ENCODE measurements at places on chromosomes 3 and 15. TPM values are rescaled to one million over a fixed set of nuclear protein-coding genes. Genes with fewer than 3 reads are reported as not detected.

The PLSCR5 gene
- total RNA-seq: not detected

DNA sequence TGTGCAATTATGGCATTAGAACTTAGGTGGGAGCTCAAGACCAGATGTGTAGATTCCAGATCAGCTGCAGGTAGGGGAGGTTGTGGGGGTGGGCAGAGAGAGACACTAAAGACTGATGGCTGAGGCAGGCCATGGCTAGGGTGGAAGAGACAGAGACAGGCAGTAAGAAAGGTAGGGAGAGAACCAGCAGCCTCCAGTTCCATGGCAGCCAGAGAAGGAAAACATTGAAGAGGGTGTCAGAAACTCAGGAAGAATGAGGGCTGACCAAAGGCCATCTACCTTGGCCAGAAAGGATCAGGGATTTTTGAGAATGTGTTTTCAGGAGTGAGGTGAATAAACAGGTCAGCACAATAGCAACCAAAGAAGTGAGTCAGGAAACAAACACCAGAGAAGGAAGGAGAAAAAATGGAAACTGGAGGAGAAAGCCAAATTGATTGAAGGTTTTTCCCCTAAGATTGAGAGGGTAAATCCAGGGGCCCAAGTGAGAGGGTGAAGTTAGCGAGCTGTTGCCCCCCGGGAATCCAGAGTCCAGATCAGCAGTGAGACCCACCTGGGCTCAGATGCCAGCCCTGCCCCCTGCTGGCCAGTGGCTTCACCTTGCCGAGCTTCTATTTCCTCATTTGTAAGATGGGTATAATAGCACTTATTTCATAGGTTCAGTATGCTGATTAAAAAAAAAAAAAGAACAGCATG lies 41.0 kb downstream of the ABHD2 start:
- DNase-seq: peak; percentile 51
- no peak overlapping the region for H3K27ac ChIP-seq
- H3K36me3 ChIP-seq: no peaks in the 10 kb centered on the region
- no peak overlapping the region for H3K4me3 ChIP-seq
- H3K27me3 ChIP-seq: peaks cover 1% of the 10 kb centered on the region

GRCh38 chr3:174951034-174951433 lies 91.9 kb downstream of the NAALADL2 start:
- H3K4me1 ChIP-seq: no peaks in the 10 kb centered on the region
- H3K27ac ChIP-seq: no peak overlapping the region
- H3K27me3 ChIP-seq: no peaks in the 10 kb centered on the region
- no peaks in the 10 kb centered on the region for H3K36me3 ChIP-seq

The ZBTB11 gene
- 13.0 TPM for total RNA-seq

- H3K27me3 ChIP-seq: peaks cover 10% of the 10 kb centered on the region
- no peak for DNase-seq
- H3K27ac ChIP-seq: no peak overlapping the region
- no peak overlapping the region for H3K4me3 ChIP-seq
- H3K36me3 ChIP-seq: no peaks in the 10 kb centered on the region
Observed at GRCh38 chr3:53144862-53145712, 14.9 kb upstream of the RFT1 start.

DNA sequence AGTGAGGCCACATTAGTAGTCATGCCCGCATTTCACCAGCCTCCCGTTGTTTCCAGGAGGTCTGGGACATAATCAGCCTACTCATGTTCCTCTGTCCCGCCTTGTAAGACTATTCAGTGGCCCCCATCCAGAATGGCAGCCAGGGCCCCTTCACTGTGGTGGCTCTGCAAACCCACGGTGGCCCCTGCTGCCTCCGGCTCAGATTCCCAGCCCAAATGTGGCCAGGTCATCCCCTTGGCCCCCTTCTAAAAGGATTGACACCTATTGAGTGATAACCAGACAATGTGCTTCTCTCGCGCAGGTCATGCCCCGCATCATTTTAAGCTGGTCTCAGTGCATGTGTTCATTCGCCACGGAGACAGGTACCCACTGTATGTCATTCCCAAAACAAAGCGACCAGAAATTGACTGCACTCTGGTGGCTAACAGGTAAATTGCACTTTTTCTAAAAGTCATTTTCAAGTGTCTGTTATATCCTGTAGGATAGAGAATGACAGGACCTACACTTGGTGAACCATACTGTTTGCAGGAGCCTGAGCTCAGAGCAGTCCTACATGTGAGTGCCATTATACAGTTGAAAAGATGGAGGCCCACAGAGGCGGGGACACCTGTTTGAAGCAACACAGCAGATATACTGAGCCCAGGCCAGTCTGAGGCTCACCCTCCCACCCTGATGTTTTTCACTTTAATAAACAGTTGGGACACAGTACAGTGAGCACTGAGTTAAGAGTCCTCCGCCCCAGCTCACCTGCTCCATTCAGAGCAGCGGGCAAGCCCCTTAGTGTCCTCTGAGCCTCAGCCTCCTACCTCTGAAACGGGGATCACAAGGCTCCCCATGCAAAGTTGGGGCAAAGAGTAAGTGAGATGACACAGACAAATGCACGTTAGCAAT lies 47.7 kb downstream of the PXYLP1 start:
- no peak for DNase-seq
- peaks cover 13% of the 10 kb centered on the region for H3K36me3 ChIP-seq
- peaks cover 9% of the 10 kb centered on the region for H3K27me3 ChIP-seq
- H3K4me1 ChIP-seq: peaks cover 18% of the 10 kb centered on the region

GRCh38 chr3:195803289-195803908 lies 8.3 kb downstream of the MUC4 start:
- DNase-seq: no peak
- no peak overlapping the region for H3K4me3 ChIP-seq
- no peaks in the 10 kb centered on the region for H3K36me3 ChIP-seq
- peaks cover 16% of the 10 kb centered on the region for H3K27me3 ChIP-seq

The PAQR5 gene
- 0.15 TPM for total RNA-seq

DNA sequence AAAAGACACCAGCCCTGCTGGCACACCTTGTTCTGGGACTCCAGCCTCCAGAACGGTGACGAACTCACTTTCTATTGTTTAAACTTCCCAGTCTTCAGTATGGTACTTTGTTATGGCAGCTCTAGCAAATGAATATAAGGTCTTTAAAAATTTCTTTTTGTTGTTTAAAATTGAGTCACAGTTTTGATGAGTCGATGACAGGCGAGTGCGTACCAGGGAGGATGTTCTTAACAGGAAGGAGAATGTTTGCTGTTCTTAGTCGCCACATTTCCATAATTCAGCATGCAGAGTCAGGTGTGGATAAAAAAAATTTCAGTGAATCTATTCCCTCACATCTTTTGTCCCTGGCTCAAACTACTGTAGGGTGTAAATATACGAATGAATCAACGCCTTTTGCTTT lies 12.4 kb downstream of the DNASE1L3 start:
- H3K4me1 ChIP-seq: peaks cover 32% of the 10 kb centered on the region

GRCh38 chr15:27767918-27768640 lies 331.0 kb downstream of the OCA2 start:
- no peak overlapping the region for H3K27ac ChIP-seq
- peaks cover 12% of the 10 kb centered on the region for H3K4me1 ChIP-seq
- H3K27me3 ChIP-seq: peaks cover 5% of the 10 kb centered on the region
- no peaks in the 10 kb centered on the region for H3K36me3 ChIP-seq

The OSBPL10 gene
- total RNA-seq: 61.0 TPM

DNA sequence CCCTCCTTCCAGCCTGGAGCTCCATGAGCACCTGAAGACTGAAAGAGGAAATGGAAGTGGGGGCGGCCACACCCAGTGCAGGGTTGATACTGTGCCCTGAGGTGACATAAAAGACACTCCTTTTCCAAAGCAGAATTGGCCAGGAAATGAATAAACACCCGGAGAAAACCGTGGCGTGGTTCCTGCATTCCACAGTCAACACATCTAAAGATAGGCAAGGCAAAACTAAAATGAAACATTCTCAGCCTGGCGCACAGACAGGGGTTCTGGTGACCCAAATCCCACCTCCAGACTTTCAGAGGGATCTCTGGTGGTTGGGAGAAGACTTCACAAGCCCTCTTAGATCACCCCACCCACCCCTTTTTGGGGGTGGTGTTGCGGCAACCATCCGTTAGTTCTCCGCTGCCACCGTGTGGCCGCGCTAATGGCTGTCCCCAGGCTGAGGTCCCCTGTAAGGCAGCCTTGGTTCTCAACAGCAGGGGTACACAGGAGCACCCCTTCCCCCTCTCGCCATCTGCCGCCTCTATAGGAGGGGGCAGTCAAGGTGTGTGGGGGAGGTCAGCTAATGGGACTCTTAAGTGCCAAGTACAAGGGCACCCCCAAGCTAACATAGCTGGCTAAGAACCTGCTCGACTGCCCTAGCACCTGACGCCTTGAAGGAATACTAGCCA lies 2.5 kb upstream of the MST1R start:
- H3K27ac ChIP-seq: no peak overlapping the region
- H3K27me3 ChIP-seq: peaks cover 10% of the 10 kb centered on the region
- peaks cover 4% of the 10 kb centered on the region for H3K36me3 ChIP-seq
- peaks cover 4% of the 10 kb centered on the region for H3K4me1 ChIP-seq

DNA sequence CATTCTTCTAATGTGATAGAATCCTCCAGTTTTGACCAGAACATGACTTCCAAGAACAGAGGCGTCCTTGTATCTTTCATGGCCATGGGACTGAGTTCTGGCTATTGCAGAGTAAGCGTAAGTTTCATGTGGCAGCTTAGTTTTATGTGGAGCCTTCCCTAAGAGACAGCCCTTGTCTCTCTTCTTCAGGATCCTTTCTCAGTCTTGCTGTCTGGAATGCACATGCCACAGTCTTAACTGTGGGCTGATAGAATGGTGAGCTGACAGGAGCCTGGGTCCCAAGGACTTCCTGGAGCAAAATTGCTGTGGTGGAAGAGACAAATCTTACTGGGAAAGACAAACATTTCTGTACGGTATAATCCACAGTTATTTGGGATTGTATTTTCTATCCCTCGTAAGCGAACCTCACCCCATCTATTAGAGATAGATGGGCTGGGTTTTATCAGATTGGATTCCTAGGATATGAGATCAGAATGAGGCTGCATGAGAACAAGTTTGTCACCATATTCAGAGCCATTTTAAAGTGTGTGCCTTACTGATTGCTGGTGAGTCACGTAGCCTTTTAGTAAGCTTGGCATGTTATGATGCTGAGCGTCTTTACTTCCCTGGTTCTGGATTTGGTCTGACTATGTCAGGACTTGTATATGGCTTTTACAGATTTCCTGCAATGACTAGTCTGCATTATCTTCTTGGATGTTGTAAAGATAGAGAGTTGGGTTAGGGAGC lies 32.8 kb downstream of the CDIN1 start:
- H3K4me1 ChIP-seq: no peaks in the 10 kb centered on the region
- no peaks in the 10 kb centered on the region for H3K36me3 ChIP-seq
- H3K27ac ChIP-seq: no peak overlapping the region

DNA sequence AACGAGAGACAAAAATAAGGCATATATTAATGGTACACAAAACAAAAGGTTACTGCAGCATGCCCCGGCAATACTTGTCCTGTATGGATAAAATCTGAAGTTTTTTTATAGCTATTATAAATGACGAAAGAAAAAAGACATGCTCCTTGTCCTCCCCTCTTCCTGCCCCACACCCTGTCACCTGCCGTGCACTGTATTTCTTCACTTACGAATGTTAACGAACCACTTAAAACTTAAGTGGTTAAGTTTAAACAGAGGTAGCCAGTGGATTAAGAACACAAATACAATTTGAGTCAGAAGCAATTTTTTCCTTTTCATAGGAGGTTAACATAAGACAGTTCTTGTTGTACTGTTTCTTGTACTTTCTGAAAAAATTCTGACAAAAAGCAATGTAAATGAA lies 799.1 kb upstream of the NECTIN3 start:
- H3K4me1 ChIP-seq: no peaks in the 10 kb centered on the region
- no peak for DNase-seq
- H3K36me3 ChIP-seq: no peaks in the 10 kb centered on the region
- no peak overlapping the region for H3K27ac ChIP-seq
- H3K4me3 ChIP-seq: no peak overlapping the region
- H3K27me3 ChIP-seq: no peaks in the 10 kb centered on the region

DNA sequence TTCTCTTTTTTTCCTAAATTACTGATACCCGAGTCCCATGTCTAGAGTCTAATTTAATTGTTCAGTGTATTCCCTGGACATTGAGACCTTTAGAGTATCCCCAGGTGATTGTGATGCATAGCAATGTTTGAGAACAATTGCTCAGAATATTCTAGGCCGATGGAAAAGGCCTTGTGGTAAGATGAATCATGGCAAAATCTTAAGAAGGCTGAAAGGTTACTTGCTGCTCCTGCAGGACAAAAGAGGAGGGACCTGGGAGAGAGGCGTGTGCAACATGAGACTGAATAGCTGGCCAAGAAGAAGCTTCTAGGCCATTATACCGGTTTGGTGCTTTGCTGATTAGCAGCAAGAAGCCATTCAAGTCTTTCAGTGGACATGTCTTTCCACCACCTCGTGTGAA lies 256.6 kb downstream of the ROBO2 start:
- no peak for DNase-seq
- no peak overlapping the region for H3K27ac ChIP-seq
- no peak overlapping the region for H3K4me3 ChIP-seq
- peaks cover 6% of the 10 kb centered on the region for H3K4me1 ChIP-seq

DNA sequence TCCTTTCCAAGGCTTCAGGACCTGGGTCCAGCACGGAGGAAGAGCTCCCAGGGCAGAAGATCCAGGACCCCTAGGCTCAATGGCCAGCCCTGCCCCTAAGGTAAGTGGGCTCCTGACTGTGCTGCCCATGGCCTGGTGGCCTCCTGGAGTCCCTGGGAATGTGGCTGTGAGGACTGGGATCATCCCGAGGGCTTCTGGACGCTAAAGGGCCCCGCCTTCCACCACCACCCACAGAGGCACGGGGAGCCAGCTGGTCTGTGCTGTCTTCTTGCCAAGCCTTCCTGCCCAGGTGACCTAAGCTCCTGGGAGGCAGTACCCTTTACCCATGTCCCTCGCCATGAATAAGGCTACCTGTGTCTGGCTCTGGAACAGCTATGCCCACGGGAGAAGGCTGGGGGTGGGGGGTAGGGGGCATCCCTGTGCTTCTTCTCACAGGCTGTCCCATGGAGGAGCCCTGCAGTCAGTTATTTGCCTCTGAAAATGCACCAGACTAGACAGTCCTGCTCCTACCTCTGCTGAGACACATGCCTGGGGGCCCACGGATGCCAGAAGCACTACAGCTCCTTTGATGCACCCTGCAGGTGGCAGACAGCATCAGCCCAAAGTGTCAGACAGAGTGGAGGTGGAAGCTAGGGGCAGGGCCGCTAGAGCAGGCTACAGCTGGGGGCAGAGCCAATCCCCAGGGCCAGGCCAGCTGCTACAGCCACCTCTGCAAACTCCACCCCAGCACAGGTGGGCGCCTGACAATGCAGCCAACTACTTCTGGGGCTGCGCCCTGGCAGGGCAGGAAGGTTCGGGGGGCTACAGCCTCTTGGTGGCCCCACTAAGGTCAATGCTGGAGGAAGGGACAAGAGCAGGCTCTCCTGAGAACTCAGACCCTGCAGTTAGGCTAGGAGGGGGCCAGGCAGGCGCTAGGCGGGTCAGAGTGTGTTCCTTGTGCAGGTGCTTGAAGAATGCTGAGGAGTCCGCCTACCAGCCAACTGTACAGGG lies 90.9 kb downstream of the SEC22A start:
- H3K27me3 ChIP-seq: peaks cover 8% of the 10 kb centered on the region
- H3K4me3 ChIP-seq: no peak overlapping the region
- no peak for DNase-seq

- H3K27me3 ChIP-seq: peaks cover 1% of the 10 kb centered on the region
- H3K4me1 ChIP-seq: peaks cover 19% of the 10 kb centered on the region
- no peak overlapping the region for H3K27ac ChIP-seq
- DNase-seq: no peak
Observed at GRCh38 chr3:182234881-182235280, 523.2 kb downstream of the SOX2 start.

All from endothelial cell (in vitro differentiated cells).